SJSA1 (cell line): ENCODE measurements at places on chromosomes 7 and 10. TPM values are rescaled to one million over a fixed set of nuclear protein-coding genes. Genes with fewer than 3 reads are reported as not detected.

GRCh38 chr10:37872955-37873354 is 15.5 kb upstream of the ZNF248 start:
- no peaks in the 10 kb centered on the region for H3K36me3 ChIP-seq
- H3K27me3 ChIP-seq, result no peaks in the 10 kb centered on the region
- no peak overlapping the region for H3K27ac ChIP-seq
- H3K4me3 ChIP-seq, result no peak overlapping the region

- no peak overlapping the region for H3K27ac ChIP-seq
- H3K36me3 ChIP-seq, result no peaks in the 10 kb centered on the region
- DNase-seq, result no peak
- H3K4me1 ChIP-seq, result peaks cover 31% of the 10 kb centered on the region
- no peaks in the 10 kb centered on the region for H3K27me3 ChIP-seq
Measured at GRCh38 chr7:17580141-17580540, 281.7 kb downstream of the AHR start.

Gene CALCR
- not detected in 2 replicates for total RNA-seq

GRCh38 chr10:30732671-30733070 is 103.1 kb upstream of the LYZL2 start:
- no peaks in the 10 kb centered on the region for H3K36me3 ChIP-seq
- H3K4me3 ChIP-seq, result no peak overlapping the region
- no peak overlapping the region for H3K27ac ChIP-seq
- DNase-seq, result no peak
- H3K4me1 ChIP-seq, result peaks cover 16% of the 10 kb centered on the region
- no peaks in the 10 kb centered on the region for H3K27me3 ChIP-seq

GRCh38 chr10:6200734-6201515 is 1.8 kb upstream of the PFKFB3 start:
- DNase-seq, result no peak
- peak overlapping the region; percentile 17; the same call in 1 of the 2 replicates for H3K4me3 ChIP-seq
- H3K36me3 ChIP-seq, result peaks cover 8% of the 10 kb centered on the region
- H3K4me1 ChIP-seq, result peaks cover 42% of the 10 kb centered on the region
- no peak overlapping the region for H3K27ac ChIP-seq

Gene PITX3
- total RNA-seq, result not detected in 2 replicates

Gene SOSTDC1
- 0.25 and 3.0 TPM in 2 replicates for total RNA-seq

Gene VAX1
- not detected in 2 replicates for total RNA-seq

Gene CRYGN
- not detected in 2 replicates for total RNA-seq

- H3K27me3 ChIP-seq, result peaks cover 16% of the 10 kb centered on the region
- H3K4me3 ChIP-seq, result no peak overlapping the region
- H3K4me1 ChIP-seq, result no peaks in the 10 kb centered on the region
- H3K27ac ChIP-seq, result no peak overlapping the region
- H3K36me3 ChIP-seq, result no peaks in the 10 kb centered on the region
Measured at GRCh38 chr7:318878-319661, 29.1 kb downstream of the FOXL3 start.

DNA sequence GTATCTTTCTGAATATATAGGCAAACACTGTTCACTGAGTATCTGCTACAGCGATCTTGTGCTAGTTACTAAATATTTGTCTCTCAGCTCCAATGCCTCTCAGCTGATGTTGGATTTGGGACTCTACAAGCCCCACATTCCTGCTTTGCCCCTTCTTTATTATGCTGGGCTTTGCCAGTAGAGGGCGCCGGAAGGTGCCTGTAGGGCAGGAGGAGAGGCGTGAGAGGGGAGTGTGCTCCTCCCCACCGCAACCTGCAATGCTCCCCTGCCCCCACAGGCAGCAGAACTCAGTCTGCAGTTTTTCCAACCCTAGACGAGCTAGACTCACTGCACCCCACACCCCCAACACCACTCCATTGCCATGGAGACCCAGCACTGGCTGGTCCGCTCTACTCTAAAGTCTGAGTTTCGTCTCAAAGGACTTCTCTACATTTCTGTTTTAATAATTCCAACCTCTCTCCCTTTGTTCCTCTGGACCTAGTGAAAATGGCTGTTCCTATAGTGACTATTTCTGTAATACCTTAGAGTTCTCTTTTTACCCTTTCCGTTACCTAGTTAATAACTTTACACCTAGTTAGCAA is 337.6 kb downstream of the CCSER2 start:
- H3K27ac ChIP-seq, result no peak overlapping the region
- H3K27me3 ChIP-seq, result no peaks in the 10 kb centered on the region
- no peaks in the 10 kb centered on the region for H3K4me1 ChIP-seq

DNA sequence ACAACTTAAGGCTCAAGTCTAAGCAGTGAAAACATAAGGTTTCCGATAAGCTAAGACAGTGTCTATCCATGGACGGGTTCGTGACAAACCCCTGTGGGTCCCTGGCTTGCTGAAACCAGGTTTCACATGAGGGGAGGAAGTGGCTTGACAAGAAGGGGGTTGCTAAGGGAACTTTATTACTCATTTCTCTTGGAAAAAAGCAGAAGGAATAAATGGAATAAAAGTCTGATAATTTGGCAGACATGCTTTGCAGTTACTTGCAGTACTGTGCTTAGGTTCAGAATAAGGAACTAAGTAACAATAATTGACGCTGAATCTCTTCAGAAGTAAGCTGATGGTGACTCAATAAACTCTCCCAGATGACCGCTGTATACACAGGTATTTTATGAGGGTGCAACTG is 34.7 kb downstream of the RBM17 start:
- no peak overlapping the region for H3K27ac ChIP-seq
- H3K4me1 ChIP-seq, result peaks cover 15% of the 10 kb centered on the region
- H3K4me3 ChIP-seq, result no peak overlapping the region
- no peak for DNase-seq
- no peaks in the 10 kb centered on the region for H3K27me3 ChIP-seq

Gene SH2D4B
- total RNA-seq, result 0.08 TPM in 1 of 2 replicates, not detected in the other

Gene DHX32
- total RNA-seq, result 31.0 and 51.8 TPM in 2 replicates

DNA sequence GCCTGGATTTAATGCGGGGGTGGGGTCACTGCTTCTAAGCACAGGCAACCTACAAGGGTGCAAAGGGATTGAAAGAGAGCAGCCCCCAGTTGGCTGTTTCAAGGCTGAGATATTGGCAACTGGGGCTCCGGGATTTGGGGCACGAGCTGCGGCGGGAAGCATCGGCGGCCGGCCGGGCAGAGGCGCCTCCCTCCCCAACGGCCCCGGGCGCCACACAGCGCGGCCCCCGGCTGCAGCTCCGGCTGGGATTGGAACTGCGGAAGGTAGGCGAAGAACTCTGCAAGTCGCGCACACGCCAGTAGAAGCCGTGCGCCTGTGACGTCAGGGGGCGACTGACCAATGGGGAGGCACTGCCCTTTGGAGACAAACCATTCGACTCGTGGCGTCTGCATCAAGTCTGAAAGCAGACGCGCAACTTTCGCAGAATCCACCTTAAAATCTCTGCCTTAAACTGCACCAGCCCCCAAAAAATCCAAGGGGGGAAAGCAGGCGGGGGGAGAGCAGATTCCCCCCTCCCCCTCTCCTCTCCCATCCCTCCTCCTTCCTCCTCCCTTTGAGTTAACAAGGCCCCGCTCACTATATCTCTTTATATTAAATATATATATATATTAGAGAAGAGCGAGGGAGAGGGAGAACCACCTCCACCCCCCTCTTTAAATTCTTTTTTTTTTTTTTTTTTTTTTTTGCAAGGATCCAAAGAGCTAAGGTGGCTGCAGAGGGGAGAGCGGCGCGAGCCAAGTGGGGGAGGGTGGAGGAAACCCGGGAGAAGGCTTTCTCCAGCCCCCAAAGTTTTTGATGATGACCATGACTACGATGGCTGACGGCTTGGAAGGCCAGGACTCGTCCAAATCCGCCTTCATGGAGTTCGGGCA is at the start of gene DLX6:
TSS of gene DLX6 (plus strand) at position 371 of the 872 bp plus-strand sequence. CDS start at position 796, 425 bp downstream.
- H3K27me3 ChIP-seq, result no peaks in the 10 kb centered on the region
- peak within 1 kb of the TSS; percentile 93 for H3K27ac ChIP-seq
- peaks cover 35% of the 10 kb centered on the region for H3K36me3 ChIP-seq
- H3K4me3 ChIP-seq, result peak within 1 kb of the TSS; percentile 76
- DNase-seq, result peak; percentile 95

DNA sequence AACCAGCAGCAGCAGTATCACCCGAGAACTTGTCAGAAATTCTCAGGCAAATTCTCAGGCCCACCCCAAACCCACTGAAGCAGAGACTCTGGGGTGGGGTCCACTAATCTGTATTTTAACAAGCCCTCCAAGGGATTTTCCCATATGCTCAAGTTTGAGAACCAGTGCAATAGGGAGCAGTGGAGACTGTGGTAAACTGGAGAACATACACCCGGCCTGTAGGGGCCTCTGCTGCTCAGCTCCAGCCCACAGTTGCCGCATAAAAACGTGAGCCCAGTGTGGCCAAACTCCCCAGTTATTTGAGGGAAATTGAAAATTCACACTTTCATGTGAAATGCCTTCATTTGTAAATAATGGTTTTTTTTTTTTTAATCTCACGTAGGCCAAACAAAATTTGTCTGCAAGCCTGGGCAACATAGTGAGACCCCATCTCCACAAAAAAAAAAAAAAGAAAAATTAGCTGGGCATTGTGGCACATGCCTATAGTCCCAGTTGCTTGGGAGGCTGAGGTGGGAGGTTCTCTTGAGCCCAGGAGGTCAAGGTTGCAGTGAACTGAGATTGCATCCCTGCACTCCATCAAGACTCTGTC is 97.6 kb upstream of the ZMIZ1 start:
- DNase-seq, result no peak
- H3K4me3 ChIP-seq, result no peak overlapping the region
- H3K27ac ChIP-seq, result no peak overlapping the region
- no peaks in the 10 kb centered on the region for H3K27me3 ChIP-seq
- H3K4me1 ChIP-seq, result peaks cover 37% of the 10 kb centered on the region

DNA sequence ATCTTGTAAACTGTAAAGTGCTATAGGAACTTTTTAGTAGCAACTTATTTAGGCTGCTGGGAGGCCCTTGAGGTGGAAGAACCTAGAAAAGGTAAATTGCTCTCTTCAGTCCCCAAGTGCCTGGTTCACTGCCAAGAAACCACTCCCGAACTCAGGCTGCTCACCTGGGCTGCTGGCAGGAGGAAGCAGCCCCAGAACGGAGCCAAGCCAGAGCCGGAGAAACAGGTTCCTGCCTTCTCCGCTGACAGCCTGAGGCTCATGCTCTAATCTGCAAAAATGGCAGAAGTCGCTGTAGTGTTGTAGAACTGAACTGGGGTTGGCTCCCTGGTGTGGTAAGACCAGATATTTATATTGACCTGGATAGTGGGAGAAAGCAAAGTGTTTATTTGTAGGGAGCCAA is 136.0 kb downstream of the CUL2 start:
- H3K27me3 ChIP-seq, result no peaks in the 10 kb centered on the region
- no peak for DNase-seq
- H3K4me1 ChIP-seq, result no peaks in the 10 kb centered on the region
- H3K36me3 ChIP-seq, result no peaks in the 10 kb centered on the region
- no peak overlapping the region for H3K27ac ChIP-seq

DNA sequence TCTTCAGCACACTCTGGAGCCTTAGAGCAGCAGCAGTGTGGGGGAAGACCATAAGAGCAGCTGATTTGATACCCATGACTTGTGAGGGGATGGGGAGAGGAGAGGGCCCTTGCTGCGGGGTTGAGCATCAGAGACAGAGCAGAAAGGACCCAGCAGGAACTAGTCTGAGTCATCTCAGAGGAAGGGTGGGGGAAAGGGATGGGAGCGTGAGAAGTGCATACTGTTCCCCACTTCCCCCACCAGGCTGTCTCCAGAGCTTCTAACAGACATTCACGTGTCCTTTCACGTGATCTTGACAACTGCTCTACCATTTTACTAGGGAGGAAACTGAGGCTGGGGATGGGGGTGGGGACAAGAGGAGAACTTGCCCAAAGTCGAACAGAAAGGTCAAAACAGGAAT is 38.7 kb downstream of the FAM241B start:
- H3K4me1 ChIP-seq, result no peaks in the 10 kb centered on the region
- no peak for DNase-seq
- H3K27ac ChIP-seq, result no peak overlapping the region
- no peaks in the 10 kb centered on the region for H3K36me3 ChIP-seq
- H3K27me3 ChIP-seq, result peaks cover 16% of the 10 kb centered on the region

DNA sequence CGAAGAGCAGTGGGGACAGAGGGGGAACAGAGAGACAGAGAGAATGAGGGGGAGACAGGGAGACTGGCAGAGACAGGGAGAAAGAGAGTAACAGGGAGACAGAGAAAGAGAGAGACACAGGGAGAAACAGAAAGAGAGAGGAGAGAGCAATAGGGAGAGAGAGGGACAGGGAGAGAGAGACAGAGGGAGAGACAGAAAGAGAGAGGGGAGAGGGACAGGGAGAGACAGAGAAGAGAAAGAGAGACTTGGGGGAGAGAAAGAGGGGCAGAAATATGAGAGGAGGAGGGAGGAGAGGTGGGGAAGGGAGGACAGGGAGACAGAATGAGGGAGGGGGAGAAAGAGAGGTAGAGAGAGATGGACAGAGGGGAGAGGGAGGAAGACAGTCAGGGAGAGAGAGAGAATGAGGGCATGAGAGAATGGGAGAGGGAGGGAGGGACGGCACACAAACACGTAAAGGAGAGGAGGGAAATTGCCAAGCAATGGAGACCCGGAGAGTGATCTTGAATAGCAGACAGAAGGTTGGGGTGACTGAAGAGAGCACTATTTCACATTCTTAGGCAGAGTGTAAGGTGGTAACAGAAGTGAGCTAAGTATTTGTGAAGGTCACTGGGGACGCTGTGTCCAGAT is 33.3 kb upstream of the KCNMA1 start:
- no peak overlapping the region for H3K27ac ChIP-seq
- H3K27me3 ChIP-seq, result no peaks in the 10 kb centered on the region; the same call in 1 of the 2 replicates
- H3K4me1 ChIP-seq, result no peaks in the 10 kb centered on the region; the same call in 1 of the 2 replicates
- DNase-seq, result no peak

- DNase-seq, result peak; percentile 92
- 0 out of 2 replicates have a peak overlapping the region, but pooled peaks have one; percentile 6 for H3K27ac ChIP-seq
- H3K27me3 ChIP-seq, result no peaks in the 10 kb centered on the region
- H3K36me3 ChIP-seq, result peaks cover 7% of the 10 kb centered on the region
- peak overlapping the region; percentile 71 for H3K4me3 ChIP-seq
Measured at GRCh38 chr10:50621968-50622705, 1.6 kb downstream of the SGMS1 start.

GRCh38 chr10:30897048-30897447 is 134.6 kb downstream of the ZNF438 start:
- DNase-seq, result no peak
- H3K36me3 ChIP-seq, result no peaks in the 10 kb centered on the region
- no peak overlapping the region for H3K4me3 ChIP-seq
- peaks cover 11% of the 10 kb centered on the region for H3K4me1 ChIP-seq
- no peaks in the 10 kb centered on the region for H3K27me3 ChIP-seq

Gene AZGP1
- not detected in 2 replicates for total RNA-seq

DNA sequence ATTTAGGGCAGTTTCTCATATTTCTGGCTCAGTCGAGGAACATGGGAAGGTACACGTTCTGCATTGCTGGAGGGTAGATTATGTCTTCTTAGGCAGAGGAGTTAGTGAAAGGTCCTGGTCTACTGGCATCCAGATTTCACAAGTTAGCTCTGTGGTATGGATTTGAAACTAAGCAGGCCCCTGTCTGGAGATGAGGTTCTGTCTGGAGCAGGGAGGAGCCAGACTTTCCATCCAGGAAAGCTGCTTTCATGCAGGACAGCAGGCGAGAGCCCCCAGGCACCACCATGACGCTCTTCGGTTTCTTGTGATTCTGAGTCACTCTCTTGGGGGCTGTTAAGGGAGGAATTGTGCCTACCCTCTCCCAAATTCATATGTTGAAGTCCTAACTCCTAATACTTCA is 184.3 kb downstream of the KIAA1217 start:
- H3K36me3 ChIP-seq, result no peaks in the 10 kb centered on the region
- no peak overlapping the region for H3K27ac ChIP-seq
- DNase-seq, result no peak
- no peaks in the 10 kb centered on the region for H3K27me3 ChIP-seq
- no peaks in the 10 kb centered on the region for H3K4me1 ChIP-seq

Gene GHRHR
- not detected in 2 replicates for total RNA-seq
